Fibroblast of skin of back (primary cell): ENCODE measurements at places on chromosomes 11 and 22.

GRCh38 chr11:132318421-132319157 is 948.2 kb downstream of the NTM start:
- DNase-seq = peak; percentile 80

- DNase-seq = no peak
Measured at GRCh38 chr11:58919980-58920379, 19.3 kb upstream of the GLYATL1 start.

DNA sequence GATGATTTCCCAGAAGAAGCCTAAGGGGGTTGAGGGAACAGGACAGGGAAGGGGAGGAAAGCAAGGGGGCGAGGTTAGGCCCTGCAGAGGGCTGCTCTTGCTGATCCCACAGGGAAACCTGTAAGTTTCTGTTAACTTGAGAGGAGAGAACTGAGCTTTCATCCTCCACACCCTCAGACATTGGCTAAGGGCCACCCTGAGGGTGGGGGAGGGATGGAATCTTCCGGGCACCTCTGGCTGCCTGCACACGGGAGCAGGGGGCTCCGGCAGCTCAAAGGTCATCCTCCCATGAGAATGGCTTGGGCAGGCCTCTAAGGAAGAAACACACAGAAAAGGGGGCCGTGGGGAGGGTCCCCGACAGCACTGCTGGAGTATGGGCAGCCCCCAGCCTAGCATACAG is 108.1 kb downstream of the TSPAN18 start:
- no peak for DNase-seq

DNA sequence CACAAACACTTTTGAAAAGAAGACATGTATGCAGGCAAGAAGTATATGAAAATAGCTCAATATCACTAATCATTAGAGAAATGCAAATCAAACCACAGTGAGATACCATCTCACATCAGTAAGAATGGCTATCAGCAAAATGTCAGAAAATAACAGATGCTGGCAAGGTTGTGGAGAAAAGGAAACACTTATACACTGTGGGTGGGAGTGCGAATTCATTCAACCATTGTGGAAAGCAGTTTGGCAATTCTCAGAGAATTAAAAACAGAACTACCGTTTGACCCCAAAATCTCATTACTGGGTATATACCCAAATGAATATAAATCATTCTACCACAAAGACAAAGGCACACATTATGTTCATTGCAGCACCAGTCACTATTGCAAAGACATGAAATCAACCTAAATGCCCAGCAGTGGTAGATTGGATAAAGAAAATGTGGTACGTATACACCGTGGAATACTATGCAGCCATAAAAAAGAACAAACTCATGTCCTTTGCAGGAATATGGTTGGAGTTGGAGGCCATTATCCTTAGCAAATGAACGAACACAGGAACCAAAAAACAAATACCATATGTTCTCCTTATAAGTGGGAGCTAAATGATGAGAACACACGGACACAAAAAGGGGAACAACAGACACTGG is 18.5 kb downstream of the MMP13 start:
- DNase-seq = no peak

DNA sequence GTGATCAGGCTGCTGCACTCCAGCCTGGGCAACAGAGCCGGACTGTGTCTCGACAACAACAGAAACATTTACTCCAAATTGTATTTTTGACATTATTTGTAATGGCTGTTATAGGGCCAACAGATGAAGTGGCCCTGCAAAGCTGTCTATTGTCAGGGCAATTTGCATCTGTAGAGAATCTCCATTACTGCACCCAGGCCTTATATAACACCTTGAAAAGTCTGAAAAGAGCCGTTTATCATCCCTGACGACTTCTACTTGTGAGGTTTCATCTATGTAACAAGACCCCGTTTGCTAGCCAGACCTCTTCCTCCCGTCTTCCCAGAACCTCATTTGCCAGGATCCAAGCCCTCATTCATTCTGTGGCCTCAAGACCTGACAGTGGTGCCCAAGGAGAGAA is 9.1 kb upstream of the CTTN start:
- no peak for DNase-seq

DNA sequence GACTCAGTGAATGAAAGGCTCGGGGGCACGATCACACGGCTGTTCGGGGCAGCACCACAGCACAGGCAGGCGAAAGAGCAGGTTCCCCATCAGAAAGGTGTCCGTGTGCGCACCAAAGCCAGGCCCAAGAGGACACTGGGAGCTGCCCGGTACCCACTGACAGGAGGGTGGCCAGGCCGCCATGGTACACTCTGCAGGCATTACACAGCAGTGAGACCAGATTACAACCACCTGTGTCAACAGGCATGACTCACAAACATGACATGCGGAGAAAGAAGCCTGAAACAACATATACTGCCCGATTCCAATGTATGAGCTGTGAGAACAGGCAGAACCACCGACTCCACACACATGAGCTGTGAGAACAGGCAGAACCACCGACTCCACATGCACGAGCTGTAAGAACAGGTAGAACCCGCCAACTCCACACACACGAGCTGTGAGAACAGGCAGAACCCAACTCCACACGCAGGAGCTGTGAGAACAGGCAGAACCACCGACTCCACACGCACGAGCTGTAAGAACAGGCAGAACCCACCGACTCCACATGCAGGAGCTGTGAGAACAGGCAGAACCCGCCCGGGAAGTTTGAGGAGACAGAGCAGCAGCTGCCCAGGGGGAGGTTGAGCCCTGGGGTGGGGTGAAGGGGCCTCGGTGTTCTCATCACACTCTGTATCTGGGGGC is 32.6 kb downstream of the KIAA0930 start:
- DNase-seq = peak; percentile 89

GRCh38 chr11:84089072-84090057 is 803.2 kb upstream of the CCDC90B start:
- no peak for DNase-seq

- DNase-seq = no peak
Measured at GRCh38 chr11:45896422-45896984, 10.6 kb downstream of the FREY1 start.

- no peak for DNase-seq
Measured at GRCh38 chr11:78187366-78188285, 800 bp downstream of the KCTD21 start.
